Psoas muscle (tissue), 8 donors: ENCODE measurements at places on chromosomes 6 and 20. TPM values are rescaled to one million over a fixed set of nuclear protein-coding genes. Genes with fewer than 3 reads are reported as not detected.
A peak's percentile ranks its signal among the peaks of the same experiment; 100 is the strongest.

- DNase-seq = peak; percentile 58
These were observed 1.1 kb downstream of the NFATC2 start for GRCh38 chr20:51541189-51542032.

GRCh38 chr6:69848552-69848951 lies 17.8 kb upstream of the COL19A1 start:
- no peak for DNase-seq

DNA sequence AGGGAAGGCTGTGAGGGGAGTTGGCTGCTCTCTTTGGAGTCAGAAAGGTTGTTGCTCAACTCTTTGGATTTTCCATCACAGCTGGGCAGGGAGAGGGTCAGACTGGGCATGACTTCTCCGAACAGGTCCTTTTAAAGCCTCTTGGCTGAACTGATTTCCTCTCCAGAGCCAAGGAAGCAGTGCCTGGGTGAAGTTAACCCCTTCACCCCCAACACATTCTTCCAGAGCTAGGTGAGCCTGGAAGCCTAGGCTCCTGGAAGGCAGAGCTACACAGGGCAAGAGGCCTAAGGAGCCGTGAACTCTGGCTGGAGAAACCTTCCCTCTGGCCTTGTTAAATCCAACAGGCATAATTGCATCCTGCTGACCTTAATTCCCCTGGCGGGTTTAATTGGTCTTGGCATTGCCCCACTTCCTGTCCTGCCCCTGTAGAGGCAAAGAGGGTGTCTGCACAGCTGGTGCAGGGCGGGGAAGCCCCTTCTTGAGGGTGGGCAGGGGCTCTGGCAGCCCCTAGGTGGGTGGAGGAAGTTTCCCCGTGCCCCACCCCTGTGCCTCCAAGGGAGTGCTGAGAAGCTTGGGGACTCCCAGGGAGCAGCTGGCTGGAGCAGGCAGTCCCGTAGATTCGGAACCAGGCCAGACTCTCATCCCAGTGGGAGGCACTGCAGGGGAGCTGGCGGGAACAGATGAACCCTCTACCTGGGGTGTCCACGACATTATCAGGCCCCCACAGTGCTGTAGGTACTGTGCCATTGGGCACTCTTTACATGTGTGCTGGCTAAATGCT lies 3.6 kb upstream of the MYLK2 start:
- DNase-seq = peak; percentile 70

Gene PTCHD4
- 0.19 TPM for total RNA-seq

Gene HDGFL1
- not detected for total RNA-seq
